Stimulated activated CD8-positive, alpha-beta memory T cell treated with anti-CD3 and anti-CD28 coated beads, Interleukin-7, amount 100 ng/mL, for 1 hour (primary cell): ENCODE measurements at places on chromosomes 7 and 10.

GRCh38 chr7:50220273-50220672, 84.2 kb upstream of the IKZF1 start:
- no peak for DNase-seq

DNA sequence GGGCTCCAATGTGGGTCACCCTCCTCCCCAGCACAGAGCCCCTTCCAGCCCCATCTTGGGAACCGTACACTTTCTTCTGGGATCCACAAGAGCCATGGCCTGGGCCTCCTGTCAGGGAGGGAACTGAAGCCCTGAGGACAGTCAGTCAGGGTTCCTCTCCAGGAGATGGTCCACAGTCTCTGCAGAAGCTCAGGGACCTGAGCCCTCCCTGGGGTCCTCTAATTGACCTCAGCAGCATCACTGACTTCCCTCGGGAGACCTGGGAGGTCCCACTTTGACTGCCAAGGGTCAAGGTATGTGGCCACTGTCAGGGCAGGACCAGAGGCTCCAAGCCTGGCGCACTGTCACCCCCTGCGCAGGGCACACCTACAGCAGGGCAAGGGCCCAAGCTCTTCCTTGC, 32.3 kb downstream of the NOD1 start:
- DNase-seq: no peak

DNA sequence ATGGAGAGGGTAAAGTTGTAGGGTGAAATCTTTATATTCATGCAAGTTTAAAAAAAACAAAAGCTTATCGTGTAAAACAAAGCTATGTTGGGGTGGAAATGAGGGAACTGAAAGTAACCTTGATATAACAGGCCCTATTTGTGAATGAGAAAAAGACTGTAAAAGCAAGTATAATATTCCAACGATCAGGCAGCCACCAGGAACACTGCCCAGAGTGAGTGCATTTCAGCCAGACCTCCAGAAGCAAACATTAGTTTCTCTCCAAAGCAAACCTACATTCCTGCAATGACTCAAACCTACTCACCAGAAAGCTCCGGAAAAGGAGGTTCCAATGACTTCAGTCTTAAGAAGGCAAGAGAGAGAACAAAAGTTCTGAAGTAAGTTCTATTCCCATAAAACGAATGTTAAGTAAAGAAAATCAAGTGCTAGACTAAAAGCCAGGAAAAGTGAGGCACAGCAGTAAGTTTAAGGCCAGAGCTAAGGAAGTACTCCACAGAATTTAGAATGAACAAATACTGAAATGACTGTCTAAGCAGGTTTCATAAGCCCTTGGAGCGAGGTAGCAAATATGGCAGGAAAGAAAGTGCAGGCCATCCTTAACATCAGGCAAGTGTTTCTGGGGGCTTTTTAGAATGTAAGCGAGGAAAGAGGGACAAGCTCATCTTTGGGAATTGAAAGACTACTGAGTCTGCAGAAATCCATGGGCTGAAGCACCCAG, 493.1 kb downstream of the XPNPEP1 start:
- no peak for DNase-seq

DNA sequence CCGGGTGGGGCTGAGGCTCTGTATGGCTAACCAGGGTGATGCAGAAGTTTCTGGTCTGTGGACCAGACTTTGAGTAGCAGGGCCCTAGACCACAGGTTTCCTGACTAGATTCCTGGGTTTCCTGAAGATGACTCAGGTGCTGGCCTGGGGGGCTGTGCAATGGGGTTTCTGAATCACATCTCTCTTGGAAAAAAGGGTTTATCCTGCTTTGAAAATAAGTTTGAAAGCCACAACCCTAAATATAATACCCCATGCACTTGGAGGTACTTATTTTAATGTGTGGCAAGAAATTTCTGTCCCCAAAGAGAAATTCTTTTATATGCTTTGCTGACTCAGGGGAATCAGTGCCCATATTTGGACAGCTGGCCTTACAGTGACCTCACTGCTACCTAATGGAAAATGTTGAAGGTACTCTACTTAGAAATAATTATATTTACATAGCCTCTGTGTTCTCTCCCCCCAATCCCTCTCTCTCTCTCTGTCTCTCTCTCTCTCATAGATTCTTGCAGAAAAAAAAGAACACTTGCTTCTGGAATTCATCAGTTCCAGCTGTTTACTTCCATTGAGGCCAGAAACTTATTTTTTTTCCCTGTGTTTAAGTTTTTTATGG, 184.4 kb upstream of the LYZL2 start:
- no peak for DNase-seq
